ENCODE measurements at places on chromosomes 3 and 15.

GRCh38 chr3:134613006-134613520 is 37.8 kb downstream of the KY start:
- no peak for DNase-seq

GRCh38 chr15:94070356-94071295 is 160.7 kb upstream of the MCTP2 start:
- no peak for DNase-seq

DNA sequence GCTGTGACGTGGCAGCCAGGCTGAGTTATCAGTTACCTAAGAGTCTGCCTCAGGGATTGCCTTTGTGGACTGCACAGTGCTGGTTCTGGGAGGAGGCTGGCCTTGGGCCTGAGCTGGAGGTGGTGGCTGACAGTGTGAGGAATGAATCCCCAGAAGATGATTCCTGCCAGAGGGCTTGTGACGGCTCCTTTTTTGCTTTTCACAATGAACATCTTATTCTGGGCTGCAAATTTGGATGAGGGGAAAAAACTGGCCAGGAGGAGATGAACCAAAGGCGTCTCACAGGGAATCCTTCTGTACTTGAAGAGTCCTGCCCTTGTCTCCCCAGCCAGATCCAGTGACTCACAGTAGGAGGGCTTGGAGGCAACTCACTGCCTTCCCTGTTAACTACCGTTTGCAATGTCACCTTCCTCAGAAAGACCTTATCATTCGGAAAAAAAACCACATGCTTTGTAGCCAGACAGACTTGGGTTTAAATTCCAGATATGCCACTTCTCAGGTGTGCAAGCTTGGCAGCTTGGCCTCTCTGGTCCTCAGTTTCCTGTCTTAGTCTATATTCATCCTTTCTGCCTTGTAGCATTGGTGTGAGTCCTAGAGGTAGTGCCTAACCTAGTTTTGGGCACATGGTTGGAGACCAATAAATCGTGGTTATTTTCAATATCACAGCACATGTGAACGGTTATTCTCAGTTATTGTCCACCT is 19.1 kb downstream of the ST6GAL1 start:
- no peak for DNase-seq

DNA sequence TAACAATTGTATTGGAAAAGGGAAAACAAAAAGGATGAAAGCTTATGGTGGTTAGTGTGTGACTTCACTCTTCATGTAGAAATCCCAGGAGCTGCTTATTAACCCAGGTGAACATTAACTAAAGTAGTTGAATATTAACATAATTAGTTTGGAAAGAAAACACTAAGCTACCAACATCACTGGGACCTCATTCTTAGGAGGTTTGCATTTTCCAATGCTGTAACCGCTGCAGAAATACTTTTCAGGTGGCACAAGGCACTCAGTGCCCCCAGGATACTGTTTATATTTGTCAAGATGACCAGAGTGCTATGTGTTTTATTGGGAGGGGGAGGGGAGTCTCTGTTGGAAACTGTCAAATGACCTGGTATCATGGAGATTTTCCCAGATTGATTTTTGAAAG is 25.9 kb upstream of the VILL start:
- DNase-seq, result no peak

GRCh38 chr15:53588773-53589172 is 170.7 kb downstream of the WDR72 start:
- peak; percentile 71 for DNase-seq

DNA sequence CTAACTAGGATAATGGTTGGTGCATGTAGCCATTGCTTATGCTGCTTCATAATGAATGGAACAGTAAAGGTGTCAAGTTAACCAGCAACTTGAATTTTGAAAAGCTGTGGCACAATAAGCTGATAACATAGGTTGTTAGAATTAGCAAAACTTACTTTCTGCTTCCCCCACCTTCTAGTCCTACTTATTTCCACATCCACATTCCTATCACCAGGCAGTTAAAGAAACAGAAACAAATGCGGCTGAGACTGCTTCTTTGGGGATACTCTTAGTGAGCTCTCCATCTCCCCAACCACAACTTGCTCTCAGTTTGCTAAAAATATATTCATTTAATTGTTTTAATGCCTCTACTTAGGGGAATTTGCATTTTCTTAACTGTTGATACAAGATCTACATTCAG is 215.1 kb downstream of the TIGIT start:
- no peak for DNase-seq

DNA sequence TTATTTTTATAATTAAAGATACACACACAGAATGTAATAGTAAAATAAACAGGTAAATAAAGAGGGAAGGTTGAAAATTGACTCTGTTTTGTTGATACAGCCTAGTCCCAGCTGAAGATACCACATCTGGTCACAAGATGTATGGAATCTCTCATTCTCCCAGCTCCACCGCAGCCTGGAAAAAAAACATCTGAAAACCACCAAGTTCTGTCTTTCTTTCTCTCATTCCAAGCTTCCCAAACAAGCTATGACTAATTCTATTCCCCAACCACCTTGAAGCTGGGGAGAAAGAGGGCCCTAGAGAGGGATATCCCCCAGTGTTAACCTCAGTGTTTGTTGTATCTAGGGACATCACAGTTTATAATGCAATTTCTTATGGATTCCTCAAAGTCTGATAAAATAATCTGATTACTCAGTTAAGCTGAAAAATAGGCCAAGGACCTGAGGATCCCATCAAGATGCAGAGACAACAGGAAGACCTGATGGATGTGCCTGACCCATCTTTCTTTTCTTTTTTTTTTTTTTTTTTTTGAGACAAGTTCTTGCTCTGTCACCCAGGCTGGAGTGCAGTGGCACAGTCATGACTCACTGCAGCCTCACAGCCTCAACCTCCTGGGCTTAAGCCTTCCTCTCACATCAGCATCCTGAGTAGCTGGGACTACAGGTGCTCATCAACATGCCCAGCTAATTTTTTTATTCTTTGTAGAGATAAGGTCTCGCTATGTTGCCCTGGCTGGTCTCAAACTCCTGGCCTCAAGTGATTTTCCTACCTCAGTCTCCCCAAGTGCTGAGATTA is 38.1 kb downstream of the SRGAP3 start:
- peak; percentile 13 for DNase-seq

GRCh38 chr3:128591738-128592426 is 58.7 kb downstream of the RPN1 start:
- no peak for DNase-seq

- DNase-seq, result no peak
These were observed 44.2 kb upstream of the STT3B start for GRCh38 chr3:31488475-31489017.

- peak; percentile 99 for DNase-seq
These were observed 3.4 kb downstream of the GXYLT2 start for GRCh38 chr3:72891053-72891855.

DNA sequence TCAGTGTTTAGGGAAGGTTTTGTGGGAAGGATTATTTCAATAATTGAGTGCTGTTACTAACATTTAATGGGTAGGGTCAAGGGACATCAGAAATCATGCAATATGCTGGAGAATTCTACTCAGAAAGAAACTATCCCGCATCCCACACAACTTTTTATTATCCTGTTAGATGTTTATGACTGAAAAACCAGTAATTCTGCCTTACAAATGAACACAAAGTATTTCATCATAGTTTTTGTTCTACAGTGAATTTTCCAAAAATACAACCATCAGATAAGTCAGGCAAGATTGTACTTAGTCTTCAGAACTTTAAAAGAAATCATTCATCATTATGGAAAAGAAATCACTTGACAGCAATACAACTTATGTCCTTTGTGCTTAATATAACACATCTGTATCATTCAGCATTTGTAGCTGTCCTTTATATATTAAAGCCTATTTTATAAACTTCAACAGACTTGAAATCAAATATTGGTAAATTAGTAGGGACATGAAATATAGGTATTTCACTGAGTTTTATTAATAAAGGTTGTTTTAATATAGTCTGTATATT is 61.9 kb downstream of the TRPM7 start:
- DNase-seq, result no peak

Data from non-pigmented ciliary epithelial cell (primary cell).